ENCODE measurements at places on chromosomes 7 and 10.

DNA sequence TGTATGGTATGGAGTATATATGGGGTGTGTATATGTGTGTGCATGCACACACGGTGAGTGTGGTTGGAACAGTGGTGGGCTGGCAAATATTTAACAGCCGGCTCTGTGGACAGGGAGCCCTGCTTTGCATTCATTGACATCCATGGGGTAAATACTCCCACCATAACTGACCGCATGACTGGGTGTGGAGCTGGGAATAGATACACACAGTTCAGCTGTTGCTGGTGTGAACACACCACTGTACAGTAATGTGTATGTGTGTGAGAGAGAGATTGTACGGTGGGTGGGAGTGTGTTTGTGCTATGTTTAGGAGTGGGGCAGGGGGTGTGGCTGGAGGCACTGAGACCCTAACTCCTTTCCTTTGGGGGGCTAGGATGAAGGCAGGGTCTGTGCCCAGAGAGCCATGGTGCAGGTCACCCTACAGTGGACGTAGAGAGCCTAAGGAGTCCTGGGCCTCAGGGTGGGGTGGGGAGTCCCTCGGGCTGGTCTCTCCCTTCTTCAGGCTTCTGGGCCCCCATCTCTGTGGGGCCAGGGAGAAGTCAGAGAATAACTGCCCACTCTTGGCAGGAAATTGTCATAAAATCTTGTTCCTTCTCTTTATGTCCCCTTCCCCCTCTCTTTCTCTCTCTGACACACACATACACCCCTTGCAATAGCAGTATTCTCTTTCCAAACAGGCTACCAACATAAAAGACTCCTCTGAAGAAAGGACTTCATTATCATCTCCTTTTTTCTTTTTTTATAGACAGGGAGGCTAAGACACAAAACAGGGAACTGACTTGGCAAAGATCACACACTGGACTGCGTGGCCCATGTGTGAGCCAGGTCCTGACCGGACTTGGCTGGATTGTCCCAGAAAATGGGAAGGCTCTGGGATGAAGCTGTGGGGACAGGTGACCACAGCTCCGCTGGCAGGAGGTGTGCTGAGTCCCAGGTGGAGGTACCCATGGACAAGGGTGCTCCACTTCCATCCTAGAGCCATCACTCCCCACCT lies 3.2 kb downstream of the SFRP5 start:
- DNase-seq, result no peak

GRCh38 chr10:24723386-24723787 lies 300 bp downstream of the ARHGAP21 start:
- DNase-seq, result no peak

GRCh38 chr7:7221599-7222038 lies 39.3 kb downstream of the C1GALT1 start:
- DNase-seq, result no peak

DNA sequence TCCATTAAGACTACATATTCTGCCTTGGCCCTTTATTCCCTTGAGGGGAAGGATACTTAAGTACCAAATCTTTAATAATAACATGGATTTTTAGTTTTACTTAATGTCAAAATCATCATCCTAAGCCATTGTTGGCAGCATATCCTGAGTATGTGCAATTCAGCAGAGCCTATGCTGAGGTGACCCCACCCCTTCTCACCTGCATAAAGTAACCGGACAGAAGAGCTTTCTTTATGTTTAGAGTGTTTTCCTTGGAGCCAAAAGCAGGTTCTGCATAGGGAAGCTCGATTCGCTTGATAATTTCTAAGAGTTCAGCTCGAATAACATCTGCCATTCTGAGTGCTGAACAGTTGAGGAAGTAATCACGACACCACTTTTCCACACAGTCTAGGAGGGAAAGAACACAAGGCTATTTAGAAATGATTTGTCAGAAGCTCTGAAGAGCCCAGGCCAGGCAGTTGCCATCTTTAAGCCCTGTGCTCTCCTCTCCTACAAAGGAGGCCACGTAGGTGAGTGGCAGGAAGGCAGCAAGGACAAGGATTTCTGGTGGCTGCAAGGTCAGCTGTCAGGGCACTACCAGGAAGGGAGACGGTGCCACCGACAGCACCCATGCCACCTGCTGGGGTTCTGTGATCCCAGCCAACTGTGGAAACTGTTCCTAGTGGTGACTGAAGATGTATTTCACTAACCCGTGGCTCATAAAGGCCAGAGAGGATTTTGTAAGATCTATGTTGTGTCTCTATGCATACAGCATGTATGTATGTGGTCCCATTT lies 15.6 kb downstream of the BCCIP start:
- DNase-seq, result no peak

DNA sequence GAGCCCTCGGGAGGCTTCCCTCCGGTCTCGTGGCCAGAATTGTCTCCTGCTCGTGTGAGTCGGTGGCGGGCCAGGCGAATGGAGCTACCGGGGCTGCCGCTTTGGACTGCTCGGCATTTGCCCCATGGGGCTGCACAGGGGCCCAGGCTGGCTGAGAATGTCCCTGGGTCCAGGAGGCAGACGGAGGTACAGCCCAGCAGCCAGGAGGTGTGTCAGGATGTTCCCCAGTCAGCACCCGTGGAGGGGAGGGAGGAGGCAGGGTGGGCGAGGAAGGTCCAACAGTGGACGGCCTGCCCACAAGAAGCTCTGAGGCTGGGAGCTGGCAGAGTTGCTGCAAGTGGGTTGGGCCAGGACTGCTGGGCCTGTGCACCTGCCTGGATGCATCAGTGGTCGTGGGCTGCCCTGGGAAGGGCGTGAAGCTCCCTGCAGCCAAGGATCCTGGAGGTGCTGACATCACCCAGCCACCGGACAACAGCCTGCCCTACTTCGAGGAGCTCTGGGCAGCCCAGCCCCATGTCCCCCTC lies 46.4 kb downstream of the PDGFA start:
- no peak for DNase-seq

DNA sequence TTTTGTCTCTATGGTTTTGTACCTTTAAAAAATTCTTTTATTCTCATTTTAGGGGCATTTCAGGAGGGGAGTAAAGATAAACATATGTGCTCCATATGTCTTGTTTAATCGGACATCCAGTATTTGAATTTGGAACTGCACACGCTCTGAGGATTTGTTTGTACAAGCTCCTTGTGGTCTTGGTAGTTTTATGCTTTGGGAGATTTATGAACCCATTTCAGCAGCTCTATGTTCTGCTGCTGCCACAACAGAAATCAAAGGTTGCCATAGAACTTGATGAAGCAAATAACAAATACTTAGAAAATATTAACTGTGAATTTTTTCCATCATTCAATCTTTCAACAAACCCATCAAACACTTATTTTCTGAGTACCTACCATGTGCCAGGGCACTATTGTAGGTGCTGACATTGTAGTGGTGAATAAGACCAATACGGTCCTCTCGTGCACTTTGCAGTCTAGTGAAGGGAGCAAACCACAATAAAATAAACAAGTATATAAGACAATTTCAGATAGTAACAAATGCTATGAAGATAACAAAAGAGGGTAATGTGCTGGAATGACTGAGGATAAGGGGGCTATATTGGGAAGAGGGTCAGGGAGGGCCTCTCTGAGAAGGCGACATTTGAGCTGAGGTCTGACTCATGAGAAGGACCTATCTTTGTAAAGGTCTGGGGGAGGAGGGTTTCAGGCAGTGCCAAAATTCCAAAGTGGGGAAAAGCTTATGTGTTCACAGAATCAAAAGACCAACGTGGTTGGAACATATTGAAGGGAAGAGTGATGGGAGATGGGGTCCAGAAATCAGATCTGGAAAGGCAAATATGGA lies 30.4 kb downstream of the MYPN start:
- no peak for DNase-seq

DNA sequence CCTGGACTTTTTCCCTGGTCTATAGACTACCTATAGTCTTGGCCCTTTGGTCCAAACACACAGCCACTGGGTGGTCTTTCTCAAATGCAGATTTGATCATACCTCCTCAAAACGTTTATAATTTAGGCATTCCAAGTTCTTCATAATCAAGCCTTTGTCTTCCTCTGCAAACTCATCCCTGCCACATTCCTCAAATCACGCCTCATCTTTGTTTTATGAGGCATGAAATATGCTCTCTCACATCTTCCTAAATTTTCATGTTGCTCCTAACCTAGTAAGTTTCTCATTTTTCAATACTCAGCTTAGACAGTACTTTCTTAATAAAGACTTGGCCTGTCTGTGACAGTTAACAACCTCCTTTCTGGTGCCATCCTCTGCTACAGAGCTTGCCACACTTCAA lies 10.9 kb upstream of the HERC4 start:
- no peak for DNase-seq

DNA sequence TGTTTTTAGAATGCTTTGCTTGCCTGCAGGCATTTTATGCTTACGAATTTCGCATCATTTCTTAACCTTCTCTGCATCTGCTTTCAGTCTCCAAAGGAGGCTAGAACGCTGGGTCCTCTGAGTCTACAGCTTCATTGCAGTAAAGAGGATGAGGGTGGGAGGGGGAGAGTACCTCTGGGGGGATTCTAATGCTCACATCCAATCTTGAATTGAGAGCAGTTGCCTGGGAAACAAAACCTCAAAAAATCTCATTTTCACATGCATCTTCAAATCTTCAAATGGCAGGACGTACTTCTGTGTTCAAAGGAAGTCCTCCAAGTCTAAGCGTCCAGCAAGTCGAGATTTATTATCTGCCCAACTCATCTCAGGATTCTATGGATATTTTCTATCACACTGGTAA lies 100.7 kb upstream of the PRKCQ start:
- no peak for DNase-seq

GRCh38 chr7:17376595-17376994 lies 78.1 kb downstream of the AHR start:
- DNase-seq, result no peak

DNA sequence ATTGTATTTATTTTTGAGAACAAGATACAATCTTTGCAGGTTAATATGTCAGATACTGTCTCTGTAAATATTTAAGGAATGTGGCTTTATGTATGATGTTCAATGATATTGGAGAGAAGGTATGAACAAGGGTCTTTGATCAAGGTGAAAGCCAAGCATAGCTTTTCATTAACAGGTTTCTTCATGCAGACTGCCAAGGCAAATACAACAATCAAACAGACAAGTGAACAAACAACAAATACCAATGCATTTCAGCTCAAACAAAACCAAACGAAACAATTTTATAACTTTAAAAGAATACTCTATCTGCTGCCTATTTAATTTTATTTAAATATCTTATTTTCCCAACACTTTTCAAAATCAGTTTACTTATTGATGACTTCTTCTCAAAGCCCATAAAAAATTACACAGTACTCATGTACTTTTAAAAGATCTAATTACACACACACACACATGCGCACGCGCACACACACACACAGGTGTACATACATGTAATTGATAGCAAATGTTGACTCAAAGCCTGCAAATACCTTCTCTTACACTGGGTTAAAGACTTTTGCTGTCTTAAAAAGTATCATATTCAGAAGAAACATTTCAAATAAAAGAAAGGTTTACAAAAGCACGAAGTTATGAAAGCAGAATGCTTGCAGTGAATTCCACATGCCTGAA lies 201.1 kb upstream of the CCDC6 start:
- DNase-seq, result no peak

DNA sequence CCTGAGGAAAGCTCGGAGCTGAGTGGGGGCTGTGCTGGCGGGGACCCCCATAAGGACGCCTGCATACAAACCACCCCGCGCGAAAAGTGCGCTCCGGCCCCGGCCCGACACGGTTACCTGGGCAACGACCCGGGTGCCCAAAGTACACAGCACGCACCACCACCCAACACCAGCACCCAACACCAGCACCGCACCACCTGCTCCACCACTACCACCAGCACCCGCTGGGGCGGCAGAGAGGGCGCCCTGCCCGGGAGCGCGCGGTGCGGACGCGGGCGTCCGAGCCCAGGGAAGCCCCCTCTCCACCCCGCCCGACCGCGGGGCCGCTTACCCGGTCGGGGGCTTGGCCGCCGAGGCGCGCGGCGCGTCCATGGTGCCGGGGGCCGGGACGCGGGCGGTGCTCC lies 345 bp downstream of the COBL start:
- peak; percentile 75 for DNase-seq

- DNase-seq, result no peak
Observed at GRCh38 chr7:118013252-118014010, 140.2 kb upstream of the CTTNBP2 start.

GRCh38 chr7:64880322-64881297 lies 22.5 kb upstream of the ZNF273 start:
- DNase-seq, result peak; percentile 51

DNA sequence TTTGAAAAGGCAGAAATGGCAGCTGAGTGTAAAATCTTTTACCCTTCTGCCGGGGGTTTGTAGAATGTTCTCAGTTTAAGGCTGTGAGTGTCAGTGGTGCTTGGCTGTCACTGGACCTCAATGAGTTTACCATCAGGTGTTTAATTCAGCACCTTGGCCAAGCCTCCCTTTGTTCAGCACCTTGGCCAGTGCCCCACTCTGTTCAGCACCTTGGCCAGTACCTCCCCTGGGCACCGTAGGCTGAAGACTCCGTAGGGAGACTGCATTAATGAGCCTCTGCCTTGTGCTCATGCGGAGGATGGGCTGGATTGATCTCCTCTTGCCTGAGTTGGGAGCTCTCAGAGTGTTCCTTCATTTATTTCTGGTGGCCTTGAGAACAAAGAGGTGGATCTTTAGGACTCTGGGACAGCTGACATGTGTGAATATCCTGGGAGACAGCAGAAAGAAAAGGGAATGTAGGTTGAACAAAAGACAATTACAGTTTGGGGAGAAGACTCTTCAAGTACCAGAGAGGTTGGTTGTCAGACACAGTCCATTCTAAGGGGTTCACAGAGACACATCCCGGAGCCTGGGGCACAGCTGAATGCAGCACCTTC lies 1.6 kb downstream of the FAM24A start:
- DNase-seq, result no peak

DNA sequence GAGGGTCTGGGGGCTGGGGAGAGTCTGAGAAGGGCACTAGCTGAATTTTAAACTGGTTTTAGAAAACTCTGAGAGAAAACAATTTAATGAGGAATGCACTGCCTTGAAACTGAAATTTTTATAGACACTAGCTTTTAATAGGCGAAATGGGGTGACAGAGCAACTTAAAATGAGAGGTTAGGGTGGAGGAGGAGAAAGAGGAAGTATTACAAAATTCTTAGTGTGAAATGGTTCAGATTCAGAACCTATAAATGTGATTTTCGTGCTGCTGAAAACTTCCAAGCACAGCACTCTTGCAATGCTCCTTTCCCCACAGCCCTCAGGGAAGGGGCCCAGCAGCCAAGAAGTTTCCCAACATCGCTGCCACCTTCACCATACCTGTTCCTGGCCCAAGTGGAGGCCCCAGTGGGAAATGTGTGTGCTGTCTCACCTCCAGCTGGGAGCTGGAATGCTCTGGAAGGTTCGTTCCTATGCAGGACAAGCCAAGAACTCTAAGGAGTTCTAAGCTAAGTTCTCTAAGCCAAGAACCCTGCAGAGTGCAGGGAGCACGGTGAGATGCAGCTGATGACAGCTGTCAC lies 60.0 kb downstream of the ATXN7L1 start:
- DNase-seq, result no peak

- no peak for DNase-seq
Observed at GRCh38 chr7:128458956-128459355, 3.3 kb downstream of the HILPDA start.
